ENCODE measurements at places on chromosomes 3 and 15.

DNA sequence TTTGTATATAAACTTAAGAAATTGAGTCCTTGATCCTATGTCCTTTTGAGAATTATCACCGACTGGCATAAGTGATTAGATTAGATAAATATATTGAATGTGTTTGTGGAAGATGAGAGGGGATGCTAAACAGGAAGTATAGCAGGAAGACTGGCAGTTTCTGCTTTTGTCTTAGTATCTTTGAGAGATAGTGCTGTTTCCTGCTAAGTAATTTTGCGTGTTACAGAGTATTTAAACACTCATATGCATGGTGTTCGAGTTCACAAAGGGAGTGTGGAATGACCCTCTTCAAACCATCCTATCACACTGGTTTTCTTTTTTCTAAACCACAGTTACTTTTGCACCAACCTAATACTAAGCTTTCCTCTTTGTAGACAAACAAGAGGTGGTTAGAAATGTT is 106.0 kb downstream of the KLHL25 start:
- DNase-seq = no peak

GRCh38 chr3:187132666-187133065 is 6.6 kb downstream of the RPL39L start:
- no peak for DNase-seq

DNA sequence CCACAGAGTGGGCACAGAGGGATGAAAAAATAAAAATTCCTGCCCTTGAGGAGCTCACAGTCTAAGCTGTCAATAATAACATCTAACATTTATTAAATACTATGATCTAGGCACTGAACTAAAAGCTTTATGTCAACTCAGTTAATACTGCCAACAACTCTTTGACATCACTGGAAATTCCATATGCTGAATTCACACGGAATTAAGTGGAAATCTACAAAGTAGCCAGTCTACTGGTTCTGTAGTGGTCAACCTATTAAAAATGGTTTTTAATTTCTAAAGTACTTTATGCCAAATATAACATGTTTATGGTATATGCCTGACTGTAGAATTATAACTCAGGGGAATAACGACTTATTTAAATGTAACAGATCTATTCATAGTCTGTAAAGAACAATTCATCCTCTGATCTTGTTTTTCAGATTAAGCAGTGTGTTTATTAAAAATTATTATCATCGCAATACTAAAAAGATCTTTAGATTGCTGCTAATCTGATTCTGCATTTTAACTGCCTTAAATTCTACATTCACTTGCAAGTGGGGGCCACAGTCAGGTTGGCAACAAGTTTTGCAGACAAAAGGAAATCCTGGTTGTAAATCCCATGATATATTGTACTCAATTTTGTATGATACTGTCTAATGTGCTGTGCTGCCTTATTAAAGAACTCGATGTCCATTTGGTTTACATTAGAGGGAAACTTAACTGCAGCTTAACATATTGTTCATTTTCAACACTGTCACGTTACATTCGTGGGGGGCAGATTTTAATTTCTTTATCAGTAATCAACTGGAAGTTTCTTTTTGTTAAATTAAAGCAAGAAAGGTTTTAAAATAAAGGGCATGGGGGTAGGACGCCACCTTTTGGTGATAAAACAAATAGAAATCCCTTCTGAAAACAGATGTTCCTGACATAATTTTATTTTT is 2.6 kb upstream of the FOXP1 start:
- DNase-seq = no peak

DNA sequence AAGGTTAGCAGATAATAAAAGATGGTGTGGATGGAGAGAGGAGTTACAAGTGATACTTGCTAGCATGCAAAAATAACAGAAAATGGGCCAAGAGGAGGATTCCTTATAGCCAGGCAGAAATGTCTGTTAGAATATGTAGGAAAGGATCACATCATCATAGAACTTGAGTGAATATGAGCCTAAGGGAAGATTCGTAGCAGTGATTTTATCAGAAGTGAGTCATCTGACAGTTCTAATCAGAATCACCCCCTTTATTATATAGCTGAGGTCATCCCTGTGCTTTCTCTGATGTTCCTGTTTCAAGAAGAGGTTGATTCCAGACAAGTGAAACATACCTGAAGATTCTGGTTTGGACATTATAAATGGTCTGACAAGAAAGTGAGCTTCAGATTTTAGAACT is 22.9 kb downstream of the EXOG start:
- DNase-seq = no peak

GRCh38 chr3:133966954-133967353 is 62.8 kb downstream of the SLCO2A1 start:
- no peak for DNase-seq

DNA sequence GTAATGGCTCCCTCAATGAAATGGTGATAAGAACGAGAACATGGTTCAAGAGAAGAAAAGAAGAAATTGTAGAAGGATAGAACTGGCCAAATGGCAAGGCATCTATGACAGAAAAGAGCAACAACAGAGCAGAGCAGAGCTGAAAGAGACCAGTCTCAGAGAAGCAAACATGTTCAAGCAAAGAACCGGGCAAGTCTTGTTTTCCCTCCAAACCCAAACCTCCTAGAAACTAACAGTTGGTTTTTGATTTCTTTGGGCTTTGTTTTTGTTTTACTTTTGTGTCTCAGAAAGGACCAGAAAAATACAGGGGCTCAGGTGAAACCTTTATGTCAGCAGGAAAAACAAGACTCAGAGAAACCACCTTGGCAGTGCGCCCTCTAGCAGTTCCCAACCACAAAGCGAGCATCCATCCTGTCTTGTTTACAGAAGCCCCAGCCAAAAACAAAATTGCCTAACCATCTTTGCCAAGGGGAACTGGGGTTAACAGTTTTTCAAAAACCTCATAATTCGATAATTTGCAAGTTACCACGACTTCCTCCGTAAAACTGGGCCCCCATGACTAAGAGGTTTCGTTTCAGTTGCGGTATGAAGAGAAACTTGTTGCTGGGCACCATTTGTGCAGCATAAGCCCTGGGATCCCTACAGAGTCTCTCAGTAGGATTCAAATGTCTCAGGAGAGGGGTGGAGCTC is 159.2 kb upstream of the SLC24A5 start:
- DNase-seq = no peak

DNA sequence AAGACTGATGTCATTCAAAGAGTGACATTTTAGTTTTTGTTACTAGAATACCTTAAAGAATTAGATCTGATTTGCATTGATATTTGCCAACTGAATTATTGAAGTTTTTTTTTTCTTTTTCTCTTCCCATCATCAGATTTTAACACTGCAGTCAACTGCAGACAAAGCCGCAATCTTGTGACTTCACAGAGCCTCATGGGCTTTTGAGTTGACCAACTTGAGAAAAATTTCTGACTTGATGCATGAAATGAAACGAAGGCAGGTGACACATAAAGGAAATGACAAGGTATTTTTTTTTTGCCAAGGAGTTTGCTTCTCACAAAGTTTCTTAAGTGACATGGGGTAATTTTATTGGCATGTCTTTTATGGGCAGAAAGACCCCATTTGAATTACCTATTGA is 383.7 kb downstream of the GAP43 start:
- DNase-seq = no peak

GRCh38 chr3:111045564-111045963 is 26.1 kb upstream of the NECTIN3 start:
- no peak for DNase-seq

DNA sequence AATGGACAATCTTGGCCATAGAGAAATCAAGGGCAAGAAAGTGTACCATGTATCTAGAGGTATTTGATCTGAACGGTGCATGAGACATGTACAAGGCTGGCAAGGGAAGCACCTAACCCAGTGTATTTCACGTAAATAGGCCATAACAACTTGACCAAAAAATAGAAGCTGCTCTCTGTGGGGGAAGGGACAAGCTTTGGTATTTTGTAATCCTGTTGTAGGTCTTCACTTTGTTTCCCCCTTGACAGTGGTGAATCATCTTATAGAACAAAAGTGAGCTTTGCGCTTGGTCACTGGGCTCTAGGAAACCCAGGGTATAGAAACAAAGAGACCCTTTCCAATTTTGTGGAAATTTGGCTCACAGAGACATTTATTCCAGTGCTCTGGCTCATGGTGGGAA is 21.0 kb downstream of the LARS2 start:
- DNase-seq = no peak

- no peak for DNase-seq
Observed at GRCh38 chr3:174938102-174938501, 79.0 kb downstream of the NAALADL2 start.

- no peak for DNase-seq
Observed at GRCh38 chr15:58497046-58497785, 65.4 kb downstream of the LIPC start.

- DNase-seq = no peak
Observed at GRCh38 chr3:113156816-113157333, 54.5 kb upstream of the BOC start.

- no peak for DNase-seq
Observed at GRCh38 chr3:102092617-102093466, 243.5 kb downstream of the NFKBIZ start.

- no peak for DNase-seq
Observed at GRCh38 chr15:36777926-36778325, 198.5 kb downstream of the CDIN1 start.

- DNase-seq = no peak
Observed at GRCh38 chr3:13352621-13353131, 67.4 kb downstream of the NUP210 start.

DNA sequence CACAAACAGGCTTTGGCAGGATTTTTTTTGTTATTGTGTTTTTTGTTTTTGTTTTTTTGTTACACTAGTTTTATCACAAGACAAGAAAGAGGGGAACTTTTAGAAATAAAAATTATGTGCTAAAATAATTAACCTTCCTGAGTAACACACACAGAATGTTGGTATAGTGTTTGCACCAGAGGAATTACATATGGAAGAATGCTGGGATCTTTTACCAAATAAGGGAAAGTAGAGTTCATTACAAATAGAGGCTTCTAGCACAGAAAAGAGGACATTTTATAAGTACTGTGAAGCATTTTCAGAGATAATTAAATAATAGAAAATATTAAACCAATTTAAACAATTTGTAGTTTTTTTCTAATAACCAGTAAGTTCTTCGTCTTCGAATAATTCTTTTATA is 116.0 kb downstream of the IGF1R start:
- no peak for DNase-seq

DNA sequence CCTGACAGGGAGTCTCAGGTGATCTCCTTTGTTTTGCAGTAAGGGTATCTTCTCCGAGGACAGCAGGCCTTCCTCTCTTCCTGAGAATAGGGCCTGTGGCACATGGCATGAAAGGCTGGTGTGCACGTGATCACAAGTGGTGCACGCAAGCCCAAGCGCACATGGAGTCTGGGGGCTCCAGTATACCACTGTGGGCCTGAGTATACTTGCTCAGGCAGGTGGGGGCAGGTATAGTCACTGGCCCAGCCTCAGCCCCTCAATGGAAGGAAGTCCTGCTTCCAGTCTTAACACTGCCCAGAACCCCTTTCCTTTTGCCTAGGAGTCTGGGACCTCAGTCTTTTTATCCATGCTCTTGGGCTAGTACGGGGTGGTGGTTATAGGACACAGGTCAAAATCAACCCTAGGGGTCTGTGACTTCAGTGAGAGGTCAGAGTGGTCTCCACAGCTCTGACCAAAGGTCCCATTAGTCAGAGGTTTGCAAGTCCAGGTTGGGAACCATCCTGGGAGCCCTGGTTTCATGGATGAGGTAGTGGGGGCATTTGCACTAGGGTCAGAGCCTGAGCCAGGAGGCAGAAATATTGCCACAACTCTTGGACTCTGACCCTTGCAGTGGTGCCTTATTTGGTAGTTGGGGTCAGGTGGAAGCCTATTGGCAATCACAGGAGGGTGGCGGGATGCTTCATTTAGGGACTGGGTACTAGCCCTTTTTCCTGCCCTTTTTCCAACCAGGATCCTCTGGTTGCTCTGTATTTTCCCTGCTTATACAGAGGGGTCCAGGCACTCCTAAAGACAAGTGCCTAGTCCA is 823 bp upstream of the CCDC71 start:
- DNase-seq = no peak

DNA sequence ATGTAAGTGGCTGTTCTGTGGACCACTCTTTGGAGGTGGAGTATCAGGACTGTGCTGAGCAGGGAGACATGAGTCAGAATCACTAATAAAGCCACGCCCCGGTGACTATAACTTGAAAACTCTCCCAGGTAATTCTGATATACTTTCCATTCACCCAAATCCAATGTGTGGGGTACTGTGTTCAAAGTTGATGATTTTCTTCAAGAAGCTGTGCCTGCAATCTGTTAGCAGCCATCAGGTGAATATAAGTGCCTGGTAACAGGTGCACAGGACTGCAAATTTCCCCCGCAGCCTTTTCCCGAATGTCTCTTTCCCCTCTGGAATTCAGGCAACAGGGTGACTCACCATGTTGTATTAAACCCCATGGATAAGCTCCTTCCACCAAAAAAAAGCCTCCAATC is 17.0 kb downstream of the MAGI1 start:
- no peak for DNase-seq

DNA sequence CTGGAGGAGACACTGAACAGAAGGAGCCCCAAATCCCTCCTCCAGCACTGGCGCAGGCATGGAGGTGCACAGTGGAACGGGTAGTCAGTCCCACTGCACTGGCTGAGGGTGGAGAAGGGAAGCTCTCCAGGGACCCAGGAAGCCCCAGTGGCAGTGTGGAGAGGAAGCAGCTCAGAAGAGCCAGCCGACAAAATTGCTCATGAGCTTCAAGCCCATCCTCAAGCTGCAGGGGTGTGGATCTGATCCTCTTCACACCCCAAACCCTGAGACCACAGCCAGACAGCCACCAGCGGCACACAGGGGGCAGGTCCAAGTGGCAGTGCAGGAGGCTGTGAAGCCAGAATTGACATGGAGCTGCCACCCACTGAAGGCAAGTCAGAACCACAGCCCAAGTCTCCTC is 32.1 kb downstream of the CYFIP1 start:
- no peak for DNase-seq

DNA sequence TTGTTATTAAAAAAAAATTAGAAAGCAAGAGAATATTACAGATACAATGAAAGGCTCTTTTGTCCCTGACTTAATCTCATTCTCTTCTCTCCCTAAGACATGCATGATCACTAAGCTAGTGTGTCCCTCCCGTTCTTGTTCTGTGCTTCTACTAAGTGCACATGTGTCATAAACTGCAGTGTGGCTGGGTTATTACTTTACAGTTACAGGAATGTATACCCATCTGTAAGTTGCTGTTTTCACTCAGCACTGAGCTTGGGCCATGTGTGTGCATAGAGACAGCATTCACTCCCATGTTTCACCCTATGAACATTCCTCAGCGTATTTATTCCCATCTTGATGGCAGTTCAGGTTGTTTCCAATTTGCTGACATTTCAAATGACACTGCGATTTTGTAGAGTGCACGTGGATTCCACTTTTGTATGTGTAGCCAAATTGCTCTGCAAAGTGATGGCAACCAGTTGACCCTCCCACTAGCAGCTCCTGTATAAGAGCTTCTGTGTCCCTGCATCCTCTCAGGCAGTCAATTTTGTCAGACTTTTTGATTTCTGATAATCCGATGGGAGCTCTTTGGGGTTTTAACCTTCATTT is 145.8 kb upstream of the UBE2E1 start:
- DNase-seq = no peak

GRCh38 chr3:139292711-139293664 is 50.8 kb upstream of the MRPS22 start:
- no peak for DNase-seq

- no peak for DNase-seq
Observed at GRCh38 chr3:40996827-40997710, 202.2 kb upstream of the CTNNB1 start.
